ENCODE measurements at places on chromosomes 4 and X.
A peak's percentile ranks its signal among the peaks of the same experiment; 100 is the strongest.

- DNase-seq = no peak
Observed at GRCh38 chrX:101918751-101919150, 13.1 kb downstream of the ZMAT1 start.

DNA sequence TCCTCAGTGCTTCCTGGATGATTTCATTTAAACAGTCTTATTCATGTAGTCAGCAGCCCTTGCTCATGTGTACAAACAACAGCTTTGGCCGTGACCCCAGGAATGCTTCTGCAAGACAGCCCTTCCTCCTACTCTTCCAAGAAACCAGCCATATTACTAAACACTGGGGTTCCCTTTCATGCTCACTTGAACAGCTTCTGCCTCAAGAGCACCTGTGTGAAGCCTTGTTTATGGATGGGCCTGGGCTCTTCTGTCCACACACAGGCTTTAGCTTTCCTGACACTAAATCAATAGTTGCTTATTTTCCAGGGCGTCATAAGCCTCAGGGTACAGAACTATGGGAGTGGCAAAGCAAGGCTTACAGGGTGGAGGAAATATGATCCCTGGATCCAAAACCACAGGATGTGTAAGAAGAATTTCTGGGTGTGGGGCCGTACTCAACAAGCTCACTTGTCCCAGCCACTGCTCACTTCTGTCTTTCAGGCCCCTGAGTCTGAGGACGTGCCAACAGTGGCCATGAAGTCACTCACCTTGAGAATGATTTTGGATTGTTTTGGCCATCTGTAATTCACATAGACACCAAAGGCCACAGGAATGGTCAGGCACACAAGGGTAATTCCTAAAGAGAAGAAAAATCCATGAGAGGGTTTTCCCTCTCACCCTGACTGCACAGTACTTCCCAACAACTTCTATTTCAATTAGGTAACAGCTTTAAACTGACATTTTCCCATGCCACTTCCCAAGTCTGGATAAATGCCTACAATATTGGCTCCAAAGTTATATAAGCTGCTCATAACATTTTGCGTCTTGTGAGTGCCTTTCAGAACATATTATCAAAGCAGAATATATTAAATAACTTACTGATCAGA lies 17.7 kb downstream of the SLC10A6 start:
- DNase-seq = peak; percentile 77

GRCh38 chr4:14130551-14130950 lies 503.0 kb upstream of the BOD1L1 start:
- DNase-seq = peak; percentile 73

- DNase-seq = peak; percentile 16
Observed at GRCh38 chr4:151674804-151675391, 85.9 kb downstream of the GATB start.

DNA sequence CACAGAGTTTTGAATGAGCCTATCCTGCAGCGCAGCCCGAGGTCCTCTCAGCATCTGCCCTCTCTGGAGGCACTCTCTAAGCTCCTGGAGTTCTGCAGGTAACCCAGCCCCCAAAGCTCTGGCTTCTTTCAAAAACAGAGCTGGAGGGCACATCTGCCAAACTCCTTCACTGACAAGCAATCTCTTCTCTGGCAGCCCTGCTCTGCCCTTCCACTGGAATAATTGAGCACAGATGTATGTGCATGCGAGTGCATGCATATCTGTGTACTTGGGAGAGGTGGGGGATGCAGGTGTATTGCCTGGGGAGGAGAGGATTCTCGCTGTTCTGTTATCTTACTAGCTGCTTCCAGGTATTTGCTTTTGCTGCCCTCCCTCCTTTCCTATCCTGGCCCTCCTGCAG lies 22.2 kb upstream of the PLP1 start:
- DNase-seq = no peak

GRCh38 chrX:69988955-69989394 lies 60.8 kb downstream of the AWAT2 start:
- peak; percentile 34 for DNase-seq

- DNase-seq = peak; percentile 34
Observed at GRCh38 chr4:94486372-94486801, 34.6 kb downstream of the PDLIM5 start.

- DNase-seq = peak; percentile 3
Observed at GRCh38 chrX:155880586-155881157, 473 bp upstream of the VAMP7 start.

GRCh38 chr4:4323705-4324534 lies 33.9 kb downstream of the ZBTB49 start:
- DNase-seq = no peak

DNA sequence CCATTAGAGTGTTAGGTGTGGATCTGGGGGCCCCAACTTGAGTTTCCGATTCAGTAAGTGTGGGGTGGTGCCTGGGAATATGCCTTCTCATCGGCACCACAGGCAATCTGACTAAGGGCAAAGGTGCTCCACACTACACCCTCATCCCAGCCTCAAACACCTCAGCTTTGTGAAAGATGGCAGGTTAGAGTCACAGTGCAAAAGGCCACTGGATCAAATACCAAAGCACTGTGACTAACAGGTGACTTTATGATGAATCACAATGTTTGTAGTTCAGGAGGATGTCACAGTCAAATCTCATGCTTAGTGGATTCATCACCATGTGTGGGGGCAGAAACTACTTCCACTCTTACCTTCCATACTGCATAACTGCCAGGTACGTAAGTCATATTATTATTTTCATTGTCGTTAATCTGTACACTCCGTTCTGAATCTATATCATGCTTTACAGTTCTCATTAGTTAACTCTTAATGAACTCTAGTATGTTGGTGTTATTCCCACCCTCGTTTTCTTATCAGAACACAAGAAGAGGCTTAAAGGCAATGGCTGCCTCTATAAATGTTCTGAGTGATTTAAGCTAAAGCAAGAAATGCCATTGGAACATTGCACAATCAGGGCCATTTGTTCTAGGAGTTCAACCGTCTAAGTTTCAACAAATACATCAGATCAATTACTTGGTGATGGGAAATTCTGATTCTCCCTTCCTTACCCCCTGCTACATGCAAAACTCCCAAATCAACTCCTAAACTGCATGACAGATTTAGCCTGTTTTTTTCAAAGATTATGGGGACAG lies 50.2 kb downstream of the PRKG2 start:
- DNase-seq = peak; percentile 29

DNA sequence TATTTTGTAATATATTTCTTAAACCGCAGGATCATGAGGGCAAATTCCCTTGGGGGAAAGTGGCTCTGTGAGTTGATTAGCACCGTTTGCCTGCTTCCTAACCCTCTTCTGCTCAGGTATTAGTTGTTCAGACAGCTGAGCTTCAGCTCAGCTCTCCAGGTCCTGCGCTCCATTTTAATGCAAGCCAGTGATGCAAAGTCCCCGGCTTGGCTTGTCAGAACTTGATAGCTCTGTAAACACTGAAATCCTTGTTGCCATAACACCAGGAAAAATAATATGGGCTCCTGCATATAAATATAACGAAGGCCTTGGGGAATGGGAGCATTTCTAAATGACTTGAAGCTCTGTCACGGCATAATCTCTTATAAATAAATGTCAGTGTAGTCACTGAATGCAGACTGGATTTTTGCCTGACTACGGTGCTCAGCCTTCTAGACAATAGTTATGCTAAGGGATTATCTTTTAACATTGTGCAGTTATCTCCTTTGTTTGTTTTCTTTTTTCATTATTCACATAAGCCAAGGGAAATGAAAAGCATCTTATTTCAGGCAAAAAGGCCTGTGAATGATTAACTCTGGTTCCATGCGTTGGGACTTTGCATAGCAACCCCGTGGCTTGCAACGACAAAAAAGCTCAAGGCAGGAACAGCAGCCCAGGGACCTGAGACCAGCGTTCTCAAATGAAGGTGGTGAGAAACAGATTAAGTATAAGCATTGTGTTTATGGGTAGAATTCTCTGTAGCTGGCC lies 253.2 kb downstream of the SPRY1 start:
- peak; percentile 96 for DNase-seq

DNA sequence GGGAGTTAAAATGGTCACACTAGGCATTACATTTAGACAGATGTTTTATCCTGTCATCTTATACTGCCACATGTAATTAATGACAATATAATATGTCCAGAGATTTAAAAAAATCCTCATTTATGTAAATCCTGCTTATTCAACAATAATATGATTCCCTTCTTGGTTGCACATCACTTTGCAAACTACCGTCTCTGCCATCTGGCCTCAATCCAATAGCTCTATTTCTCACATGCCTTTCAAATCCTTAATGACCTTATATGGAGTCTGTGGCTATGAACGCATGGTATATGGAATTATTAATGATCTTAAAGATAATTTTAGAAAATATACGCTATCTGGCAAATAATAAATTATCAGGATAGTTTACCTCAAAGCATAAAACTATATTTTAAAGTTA lies 144.5 kb downstream of the NPNT start:
- DNase-seq = no peak

DNA sequence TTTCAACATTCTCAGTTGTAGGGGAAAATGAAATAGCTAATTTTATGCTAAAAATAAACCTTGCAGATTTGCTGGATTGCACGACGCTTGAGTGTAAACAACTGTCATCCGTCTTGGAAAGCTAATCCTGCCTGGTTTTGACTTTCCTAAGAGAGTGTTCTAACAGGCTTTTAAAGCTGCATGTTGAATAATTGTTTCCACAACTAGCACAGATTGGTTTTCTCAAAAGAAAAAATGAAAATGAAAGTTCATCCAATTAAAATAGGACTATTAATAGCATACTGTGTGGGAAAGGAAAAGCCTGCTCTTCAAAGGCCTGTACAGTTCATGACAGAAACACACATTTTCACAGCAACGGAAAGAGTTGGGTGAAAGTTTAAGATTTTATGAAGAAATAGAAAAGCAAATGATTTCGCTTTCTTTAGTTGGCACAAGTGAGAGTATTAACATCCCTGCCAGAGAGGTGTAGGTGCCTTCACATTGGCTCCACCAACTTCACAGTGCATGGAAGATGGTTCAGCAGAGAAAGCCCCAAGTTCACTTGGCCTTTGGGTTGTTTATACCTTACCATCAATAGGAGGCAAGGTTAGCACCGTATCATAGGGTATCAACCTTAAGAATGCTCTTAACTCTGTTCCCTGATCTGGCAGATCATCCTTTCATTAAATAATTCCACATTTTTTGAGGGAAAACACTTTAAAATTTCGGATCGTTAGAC lies 140.0 kb upstream of the GUCY1A1 start:
- no peak for DNase-seq

GRCh38 chr4:5964030-5964429 lies 54.2 kb downstream of the C4orf50 start:
- no peak for DNase-seq

- peak; percentile 97 for DNase-seq
Observed at GRCh38 chr4:184383497-184384055, 90.8 kb downstream of the IRF2 start.

DNA sequence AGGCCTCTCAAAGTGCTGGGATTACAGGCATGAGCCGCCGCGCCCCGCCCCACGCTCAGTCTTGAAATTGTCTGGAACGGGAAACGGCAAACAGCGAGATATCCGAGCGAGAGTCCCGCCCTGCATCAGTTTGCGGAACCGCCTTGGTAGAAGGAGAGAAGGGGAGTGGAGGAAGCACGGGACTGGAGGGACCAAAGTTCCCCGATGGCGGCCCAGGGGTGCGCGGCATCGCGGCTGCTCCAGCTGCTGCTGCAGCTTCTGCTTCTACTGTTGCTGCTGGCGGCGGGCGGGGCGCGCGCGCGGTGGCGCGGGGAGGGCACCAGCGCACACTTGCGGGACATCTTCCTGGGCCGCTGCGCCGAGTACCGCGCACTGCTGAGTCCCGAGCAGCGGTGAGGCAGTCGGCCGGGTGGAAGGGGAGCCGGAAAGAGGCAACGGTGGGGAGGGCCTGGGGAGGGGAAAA lies at the start of gene BST1:
Gene BST1, plus strand, starts transcription at position 125 of the 463 bp plus-strand sequence. Its CDS starts 80 bp downstream, at position 205.
- DNase-seq = peak; percentile 74

- no peak for DNase-seq
Observed at GRCh38 chr4:124065422-124065821, 647.1 kb downstream of the ANKRD50 start.

GRCh38 chrX:2507904-2508627 lies 7.3 kb upstream of the DHRSX start:
- DNase-seq = no peak
